ENCODE measurements at places on chromosomes 16 and 17.

DNA sequence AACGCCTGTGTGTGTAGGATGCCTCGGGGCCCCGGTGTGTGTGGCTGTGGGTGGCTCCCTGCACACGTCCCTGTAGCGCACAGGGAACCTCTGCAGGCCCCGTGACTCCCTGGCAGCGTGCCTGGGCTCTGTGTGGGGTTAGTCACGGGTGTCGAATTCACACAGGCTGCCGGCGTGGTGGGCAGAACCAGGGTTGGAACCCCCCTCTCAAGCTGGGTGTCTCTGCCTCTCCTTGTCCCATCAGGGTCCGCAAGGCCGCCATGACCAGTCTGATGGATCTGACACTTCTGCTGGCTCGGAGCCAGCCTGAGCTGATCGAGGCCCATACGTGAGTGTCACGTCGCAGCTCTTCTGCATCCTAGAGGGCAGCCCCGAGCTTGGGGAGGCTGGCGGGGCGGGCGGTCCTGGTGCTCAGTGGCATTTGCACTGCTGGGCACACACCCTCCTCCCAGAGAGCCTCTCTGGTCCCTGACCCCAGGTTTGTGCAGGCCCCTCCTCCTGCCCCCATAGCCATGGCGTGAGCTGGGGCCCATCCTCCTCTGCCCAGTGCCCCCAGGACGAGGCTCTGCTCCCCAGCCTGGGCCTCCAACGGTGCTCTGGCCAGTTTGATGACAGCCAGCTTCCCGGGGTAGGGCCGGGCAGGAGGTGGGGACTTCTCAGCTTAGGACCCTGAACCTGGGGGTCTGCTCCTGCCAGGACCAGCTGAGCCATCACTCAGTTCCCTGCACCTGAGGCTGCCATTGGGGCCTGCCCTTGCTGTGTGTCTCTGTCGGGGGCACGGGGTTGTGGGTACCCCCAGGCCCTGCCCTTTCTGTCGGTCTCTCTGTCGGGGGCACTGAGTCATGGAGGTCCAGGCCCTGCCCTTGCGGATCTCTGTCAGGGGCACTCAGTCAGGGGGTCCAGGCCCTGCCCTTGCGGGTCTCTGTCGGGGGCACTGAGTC lies 88.1 kb upstream of the ZNF750 start:
- no peak for DNase-seq

DNA sequence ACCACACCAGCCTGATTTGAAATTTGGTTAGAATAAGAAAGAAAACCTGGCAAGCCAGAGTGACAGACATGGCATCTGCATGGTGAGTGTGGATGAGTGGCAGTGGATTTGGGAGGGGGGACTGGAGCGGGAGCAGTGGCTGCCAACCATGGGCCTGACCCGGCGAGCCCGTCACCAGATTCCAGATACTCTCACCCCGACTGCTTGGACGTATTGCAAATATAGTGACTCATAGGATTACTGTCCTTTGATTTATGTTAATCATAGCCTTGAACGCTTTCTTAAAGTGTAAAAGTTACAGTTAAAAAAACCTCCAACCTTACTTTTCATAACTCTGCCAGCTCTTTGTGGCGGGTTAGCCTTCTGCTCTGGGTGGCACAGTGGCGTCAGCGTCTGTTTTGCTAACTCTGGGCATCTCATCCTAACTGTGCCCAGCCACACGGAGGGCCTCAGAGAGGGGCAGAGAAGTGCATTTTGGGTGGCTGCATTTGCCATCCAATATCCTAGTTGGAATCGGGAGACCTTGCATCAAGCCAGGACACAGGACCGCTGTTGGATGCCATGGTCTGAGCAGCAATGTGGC lies 26.8 kb upstream of the FOXK2 start:
- DNase-seq = no peak

- no peak for DNase-seq
These were observed 222.1 kb downstream of the RBFOX3 start for GRCh38 chr17:79388556-79389295.

DNA sequence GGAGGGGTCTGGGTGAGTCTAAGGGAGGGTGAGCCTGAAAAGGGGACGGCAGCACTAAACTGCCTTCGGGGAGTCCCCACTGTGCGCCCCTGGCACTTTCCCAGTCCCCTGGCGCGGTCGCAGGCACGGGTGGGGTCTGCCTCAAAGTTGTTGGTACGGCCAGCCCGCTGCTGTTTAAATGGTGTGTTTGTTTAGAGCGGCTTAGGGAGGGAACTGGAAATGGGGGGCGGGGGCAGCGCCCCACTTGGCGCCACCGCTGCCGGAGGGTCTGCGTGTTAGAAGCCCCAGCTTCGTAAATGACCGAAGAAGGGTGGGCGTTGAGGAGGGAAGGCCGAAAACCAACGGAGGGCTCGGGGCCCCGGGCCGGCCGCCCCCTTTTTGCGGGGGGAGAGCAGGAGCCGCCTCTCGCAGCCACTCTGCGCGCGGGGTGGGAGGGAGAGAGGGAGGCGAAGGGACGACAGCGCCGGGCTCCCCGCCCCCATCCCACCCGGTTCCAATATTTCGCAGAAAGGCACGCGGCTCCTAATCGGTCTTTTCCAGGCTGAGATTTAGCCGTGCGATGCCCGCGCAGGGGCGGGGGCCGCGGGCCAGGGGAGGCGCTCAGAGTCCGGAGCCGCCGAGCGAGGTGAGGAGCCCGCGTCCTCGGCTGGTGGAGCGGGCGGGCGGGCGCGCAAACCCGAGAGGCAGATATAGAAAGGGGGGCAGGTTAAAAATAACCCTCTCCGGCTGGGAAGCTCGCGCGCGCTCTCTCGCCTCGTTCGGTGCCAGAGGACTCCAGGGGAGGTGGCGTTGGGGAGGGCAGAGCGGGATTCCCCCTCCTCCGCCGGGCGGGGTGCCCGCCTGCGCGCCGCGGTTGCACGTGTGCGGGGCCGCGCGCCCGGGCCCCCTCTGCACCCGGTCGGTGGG lies 54.9 kb downstream of the SREBF1 start:
- no peak for DNase-seq

DNA sequence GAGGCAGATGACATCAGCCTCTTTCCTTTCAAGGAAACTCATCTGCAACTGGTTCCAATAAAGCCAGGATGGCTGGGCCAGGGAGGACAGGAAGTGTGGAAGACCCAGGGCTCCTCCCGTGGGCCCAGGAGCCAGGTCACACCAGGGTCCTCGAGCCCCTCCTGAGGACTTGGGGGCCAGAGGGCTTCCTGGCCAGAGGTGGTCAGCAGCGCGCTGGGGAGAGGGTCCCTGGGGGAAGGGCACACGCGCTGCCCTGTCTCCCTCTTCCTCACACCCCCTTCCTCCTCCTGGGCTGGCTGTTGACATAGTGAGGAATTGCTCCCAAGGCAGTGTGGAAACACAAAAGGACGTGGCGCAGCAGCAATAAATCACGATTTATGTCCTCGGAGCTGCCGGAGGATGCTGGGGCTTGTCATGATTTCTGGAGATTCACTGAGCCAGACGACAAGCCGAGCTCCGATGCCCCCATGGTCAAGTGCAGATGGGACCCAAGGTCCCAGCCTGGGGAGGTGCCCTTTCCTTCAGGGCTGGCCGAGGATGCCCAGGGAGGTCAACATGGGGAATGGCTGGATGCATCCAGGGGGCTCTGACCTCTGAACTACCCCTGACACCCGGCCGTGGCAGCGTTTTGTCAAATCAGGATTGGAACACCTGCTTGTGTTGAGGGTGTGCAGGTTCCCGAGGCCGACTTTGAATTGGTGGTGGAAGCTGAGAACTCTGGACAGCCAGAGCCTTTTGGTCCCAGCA lies 152.6 kb downstream of the IRF8 start:
- DNase-seq = peak; percentile 5

GRCh38 chr17:44932096-44932786 lies 15.3 kb downstream of the KIF18B start:
- no peak for DNase-seq

- DNase-seq = no peak
These were observed 54.7 kb upstream of the ZNF423 start for GRCh38 chr16:49910541-49911071.

GRCh38 chr17:71667661-71668060 lies 453.2 kb upstream of the SOX9 start:
- DNase-seq = no peak

- peak; percentile 63 for DNase-seq
These were observed 68.5 kb downstream of the CDC27 start for GRCh38 chr17:47120521-47121095.

- DNase-seq = no peak
These were observed 23.3 kb upstream of the RASL10B start for GRCh38 chr17:35708149-35708548.

GRCh38 chr17:37299257-37299980 lies 76.4 kb upstream of the C17orf78 start:
- no peak for DNase-seq
